ENCODE measurements at places on chromosomes 11 and 22.

- no peak for DNase-seq
Observed at GRCh38 chr11:69493931-69494821, 12.7 kb downstream of the LINC01488 start.

GRCh38 chr11:17004486-17005148 is 9.6 kb downstream of the PLEKHA7 start:
- DNase-seq, result no peak

GRCh38 chr22:35102663-35103062 is 36.7 kb downstream of the ISX start:
- DNase-seq, result no peak

DNA sequence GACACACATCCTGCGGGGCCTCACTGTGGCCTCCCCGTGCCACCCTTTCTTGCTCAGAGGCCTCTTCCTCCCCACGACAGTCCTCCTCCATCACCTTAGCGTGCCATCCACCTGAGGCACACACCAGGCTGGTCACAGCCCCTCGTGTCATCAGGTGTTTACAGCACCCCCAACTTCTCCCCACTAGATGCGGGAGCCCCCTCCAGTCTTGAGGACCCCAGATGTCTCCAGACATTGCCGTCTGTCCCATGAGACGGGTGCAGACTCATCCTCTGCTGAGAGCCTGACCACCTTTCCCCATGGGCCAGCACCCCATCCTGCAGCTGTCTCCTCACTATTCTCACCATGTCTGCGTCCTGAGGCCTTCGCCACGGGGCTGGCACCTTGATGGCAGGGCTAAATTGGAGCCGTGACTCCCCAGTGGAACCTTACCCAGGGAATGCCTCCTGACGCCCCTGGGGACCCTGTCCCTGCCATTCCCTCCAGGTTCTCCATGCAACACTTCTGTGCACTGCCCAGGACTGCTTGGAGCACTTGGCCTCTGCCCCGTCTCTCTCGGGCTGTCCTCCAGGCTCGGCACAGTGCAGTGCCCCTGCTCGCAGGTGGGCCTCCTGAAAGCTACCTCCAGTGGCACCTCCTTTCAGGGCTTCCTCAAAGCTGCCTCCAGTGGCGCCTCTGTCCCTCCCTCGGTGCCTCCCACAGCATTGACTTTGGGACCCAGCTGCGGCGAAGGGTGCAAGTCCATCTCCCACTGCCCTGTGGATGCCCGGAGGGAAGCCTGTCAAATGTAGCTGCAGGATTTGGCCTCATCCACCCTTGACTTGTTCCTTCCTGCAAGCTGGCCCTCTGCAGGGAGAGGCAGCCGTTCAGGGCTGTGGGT is 1386.8 kb downstream of the BRD1 start:
- no peak for DNase-seq

DNA sequence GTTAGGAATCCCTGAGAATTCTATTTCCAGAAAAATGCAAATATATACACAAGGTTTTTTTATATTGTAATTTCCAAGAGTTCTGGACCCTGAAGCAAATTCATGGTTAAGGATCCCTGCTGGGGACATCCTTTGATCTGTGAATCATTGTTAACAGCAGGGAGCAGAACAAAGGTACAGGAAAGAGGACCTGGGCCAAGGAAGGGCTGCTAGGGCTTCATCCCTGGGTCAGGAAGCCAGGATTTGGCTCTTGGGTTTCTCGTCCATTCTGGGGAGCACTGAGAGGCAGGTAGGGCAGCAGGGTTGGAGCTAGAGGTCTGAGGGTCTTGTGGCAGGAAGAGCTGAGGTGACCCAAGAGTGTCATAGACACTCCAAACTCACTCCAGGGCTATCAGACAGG is 10.2 kb upstream of the OAF start:
- no peak for DNase-seq

DNA sequence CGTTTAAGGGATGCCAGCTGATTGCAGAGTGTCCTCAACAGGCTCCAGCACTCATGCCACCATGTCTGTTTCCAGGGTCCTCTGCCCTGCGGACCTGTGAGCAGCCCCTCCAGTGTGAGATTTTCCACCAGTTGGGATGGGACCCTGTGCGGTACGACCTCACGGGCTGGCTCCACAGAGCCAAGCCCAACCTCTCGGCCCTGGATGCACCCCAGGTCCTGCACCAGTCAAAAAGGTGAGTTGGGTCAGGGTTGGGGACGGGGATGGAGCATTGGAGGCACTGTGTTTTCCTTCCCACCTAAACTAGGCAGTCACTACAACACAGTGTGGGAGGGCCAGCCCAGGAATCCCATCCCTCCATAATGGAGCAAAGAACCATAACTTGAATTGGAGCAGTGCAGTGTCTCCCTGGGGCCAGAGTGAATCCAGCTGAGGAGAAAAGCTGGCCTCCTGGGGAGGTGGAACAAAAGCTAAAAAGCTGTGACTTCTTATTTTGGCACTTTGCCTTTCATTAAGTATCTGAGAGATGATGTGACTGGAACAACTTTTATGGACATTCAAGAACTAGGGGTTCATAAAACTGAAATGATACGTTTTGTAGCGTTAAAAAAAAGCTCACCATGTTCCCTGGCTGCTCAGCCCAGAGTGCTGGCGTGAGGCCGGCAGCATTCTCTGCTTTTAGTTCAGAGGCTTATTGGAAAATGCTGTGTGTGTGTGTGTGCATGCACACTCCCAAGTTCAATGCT is 101.8 kb downstream of the MYO18B start:
- no peak for DNase-seq

DNA sequence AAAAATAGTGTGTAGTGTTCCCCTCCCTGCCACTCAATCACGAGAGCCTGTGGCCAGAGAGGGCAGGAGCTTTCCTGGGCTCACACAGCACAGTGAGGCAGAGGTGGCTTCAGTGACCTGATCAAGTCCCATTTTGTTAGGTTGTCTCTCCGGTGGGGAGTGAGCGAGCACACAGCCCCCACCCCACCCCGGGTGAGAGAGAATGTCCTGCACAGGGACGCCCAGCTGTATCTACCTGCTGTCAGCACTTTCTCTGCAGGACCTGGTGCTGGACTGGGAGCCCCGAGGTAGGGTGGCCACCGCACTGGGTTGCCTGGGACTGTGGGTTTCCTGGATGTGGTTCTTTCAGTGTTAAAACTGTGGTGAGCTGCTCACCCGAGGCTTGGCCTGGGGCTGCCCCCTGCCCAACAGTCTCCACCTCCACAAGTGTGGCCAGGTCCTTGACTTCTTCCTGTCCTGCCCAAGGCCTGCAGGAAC is 6.1 kb downstream of the CAPN5 start:
- DNase-seq, result no peak

- DNase-seq, result no peak
Observed at GRCh38 chr11:41872426-41872825, 413.0 kb upstream of the LRRC4C start.

DNA sequence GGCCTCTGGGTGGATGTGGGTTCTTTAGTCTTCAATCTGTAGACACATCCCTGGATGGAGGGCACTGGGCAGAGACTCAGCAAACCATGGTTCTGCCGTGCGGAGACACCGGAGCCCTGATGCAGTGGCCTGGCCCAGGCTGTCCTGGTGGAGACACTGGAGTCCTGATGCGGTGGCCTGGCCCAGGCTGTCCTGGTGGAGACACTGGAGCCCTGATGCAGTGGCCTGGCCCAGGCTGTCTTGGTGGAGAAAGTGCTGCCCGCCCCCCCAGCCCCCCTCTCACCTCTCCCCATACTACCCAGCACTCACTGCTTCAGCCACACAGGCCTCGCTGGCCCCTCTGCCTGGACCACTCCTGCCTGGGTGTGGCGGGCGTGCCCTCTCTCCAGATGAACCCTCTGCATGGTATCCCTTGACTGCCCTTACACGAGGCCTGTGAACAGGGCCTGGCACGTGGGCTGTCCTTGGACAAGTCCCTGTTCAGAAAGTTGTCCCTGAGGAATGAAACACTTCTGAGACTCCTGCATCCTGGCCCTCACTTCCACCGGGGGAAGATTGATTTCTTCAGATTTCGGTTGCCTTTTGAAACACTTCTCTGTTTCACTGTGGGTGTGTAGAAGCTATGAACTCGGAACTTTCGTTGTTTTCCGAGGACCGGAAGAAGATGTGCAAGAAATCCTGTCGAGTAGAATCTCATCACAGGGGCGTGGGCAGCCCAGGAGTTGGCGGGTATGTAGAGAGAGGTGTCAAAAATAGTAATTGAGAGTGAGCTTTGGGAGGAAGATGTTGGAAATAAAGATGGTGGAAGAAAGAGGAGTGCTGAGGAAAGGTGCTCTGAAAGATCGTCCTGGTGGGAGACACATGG is 26.2 kb downstream of the IGHMBP2 start:
- DNase-seq, result no peak

- DNase-seq, result no peak
Observed at GRCh38 chr22:27352426-27352825, 449.1 kb downstream of the MN1 start.

DNA sequence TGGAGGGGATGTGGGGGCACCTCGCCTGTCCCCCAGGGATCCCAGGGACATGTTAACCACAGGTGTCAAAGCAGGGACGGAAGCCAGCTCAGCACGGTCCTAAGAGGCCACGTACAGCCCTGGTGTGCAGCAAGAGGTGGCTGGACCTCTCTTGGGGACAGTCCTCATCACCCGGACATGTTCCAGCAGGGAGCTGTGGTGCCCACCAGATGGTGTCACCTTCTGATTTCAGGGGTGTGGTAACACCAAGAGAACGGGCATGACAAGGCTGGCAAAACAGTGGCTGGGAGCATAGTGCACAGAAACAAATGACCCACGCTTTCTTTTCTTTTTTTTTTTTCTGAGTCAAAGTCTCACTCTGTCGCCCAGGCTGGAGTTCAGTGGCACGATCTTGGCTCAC is 25.6 kb upstream of the COMT start:
- DNase-seq, result no peak

DNA sequence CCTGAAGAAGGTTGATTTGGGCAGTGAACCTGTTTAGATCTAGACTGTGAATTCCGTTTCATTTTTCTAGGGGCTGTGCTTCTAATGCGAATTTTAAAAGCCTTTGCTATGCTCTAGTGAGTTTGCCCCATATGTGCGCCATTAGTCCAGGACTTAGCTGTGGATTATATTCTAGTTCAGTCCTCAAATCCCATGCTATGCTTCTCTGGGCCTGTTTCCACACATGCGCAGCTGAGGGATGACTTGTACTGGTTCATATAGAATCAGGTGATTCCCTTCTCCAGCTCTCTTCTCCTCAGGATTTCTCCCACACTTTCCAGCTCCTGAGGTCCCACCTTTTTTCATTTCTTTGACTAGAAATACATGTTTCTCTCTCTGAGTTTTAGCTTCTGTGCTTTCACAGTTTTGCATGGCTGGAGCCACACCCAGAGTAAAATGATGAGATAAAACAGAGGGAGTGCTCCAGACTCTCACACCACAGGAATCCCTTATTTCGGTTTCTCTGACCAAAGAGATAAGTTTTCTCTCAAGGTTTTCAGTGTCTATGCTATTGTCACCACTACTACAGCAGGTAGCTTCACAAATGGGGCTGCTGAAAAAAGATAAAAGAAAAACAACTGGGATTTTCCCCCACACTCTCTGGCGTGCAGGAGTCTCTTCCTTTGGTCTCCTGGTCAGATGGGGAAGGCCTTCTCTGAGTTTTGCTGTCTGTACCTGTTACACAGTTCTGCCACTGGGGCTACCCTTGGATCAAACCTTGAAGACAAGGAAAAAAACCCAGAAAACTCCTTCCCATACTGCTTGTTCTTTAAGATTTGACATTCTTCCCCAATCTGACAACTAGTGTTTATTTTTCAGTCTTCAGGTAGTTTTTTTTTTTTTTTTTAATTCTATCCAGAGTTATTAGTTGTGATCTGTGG is 96.2 kb upstream of the TEAD1 start:
- DNase-seq, result no peak

DNA sequence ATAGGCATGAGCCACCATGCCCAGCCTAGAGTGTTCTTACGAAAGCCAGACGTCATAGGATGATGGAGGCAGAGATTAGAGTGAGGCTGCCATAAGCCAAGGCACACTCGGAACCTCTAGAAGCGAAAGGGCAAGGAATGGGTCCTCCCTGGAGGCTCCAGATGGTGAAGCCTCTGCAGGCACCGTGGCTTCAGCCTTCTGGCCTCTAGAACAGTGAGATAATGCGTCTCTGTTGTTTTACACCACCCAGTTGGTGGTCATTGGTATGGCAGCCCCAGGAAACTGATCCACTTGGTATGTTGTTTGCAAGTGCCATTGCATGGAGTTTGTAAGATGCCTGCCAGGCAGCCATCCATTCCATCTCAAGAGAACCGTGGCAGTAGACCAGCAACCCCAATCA is 791.0 kb downstream of the TBC1D22A start:
- no peak for DNase-seq

DNA sequence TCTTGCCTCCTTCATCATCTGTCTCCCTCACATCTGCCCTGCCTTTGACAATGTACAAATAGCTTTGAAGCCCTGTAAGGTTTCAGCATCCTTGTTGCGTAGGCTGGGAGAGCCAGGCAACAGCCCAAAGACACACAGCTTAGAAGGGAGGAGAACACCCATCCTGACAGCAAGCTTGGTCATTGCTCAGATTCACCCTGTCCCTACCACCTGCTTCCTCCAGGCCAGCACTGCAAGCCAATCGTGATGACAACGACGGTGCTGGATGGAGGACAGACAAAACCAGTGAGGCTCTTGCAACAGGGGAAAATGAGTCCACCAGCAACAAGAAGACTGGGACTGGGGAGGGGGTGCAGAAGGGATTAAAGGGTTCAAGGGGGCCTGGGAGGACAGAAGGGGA is 32.9 kb upstream of the CD5 start:
- no peak for DNase-seq

DNA sequence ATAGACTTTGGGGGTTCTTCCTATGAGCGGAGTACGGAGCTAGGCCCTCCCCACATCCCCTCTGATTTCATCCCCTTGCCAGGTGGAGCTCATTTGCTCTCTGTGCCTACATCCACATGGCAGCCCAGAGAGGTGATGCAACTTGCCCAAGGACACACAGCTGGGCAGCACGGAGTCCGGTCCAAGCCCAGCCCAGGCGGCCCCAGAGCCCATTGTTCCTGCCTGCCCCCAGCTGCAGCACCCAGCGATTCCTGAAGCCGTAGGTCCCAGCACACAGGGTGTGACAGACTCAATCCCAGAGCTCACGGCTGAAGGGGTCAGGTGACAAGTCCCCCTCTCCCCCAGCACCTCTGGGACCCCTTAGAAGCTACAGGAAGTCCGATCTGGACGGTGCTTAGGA is 22.2 kb upstream of the RFPL3 start:
- DNase-seq, result no peak
